ENCODE measurements at places on chromosomes 12 and 14.
A peak's percentile ranks its signal among the peaks of the same experiment; 100 is the strongest.

GRCh38 chr12:9745199-9745598 is 12.3 kb upstream of the CLECL1 start:
- DNase-seq = no peak

DNA sequence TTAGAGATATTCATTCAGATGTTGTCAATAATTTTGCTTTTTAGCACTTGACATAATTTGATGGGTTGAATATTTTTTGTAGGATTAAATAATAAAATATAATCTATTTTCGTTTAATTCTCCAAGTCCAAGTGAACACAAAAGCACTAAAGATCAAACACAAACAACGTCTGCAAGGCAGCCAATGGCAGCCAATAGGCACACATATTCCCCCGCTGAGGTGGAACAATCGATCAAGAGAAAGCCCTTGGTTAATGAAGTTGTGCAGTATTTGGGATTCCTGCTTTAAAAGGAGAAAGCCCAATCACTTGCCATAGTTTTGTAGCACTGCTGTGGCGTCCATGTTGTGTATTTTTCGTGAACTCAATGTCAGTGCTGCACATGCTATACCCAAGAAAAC is 1.5 kb downstream of the DHRS7 start:
- no peak for DNase-seq

DNA sequence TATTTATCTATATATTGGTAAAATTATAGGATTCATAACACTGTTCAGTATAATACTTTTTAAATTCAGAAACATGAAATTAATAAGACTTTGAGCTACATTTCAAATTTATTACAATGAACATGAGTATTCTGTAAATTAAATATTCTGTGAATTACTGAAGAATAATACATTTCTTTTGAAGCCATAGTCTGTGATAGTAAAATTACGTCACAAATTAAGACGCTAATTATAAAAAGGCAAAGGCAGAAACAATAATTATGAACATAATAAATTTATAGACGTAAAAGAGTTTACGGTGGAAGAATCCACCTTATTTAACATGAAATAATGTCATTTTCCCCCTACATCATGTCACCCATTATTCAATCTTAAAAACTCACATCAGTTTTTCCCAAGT is 118.9 kb downstream of the NOVA1 start:
- no peak for DNase-seq

- DNase-seq = no peak
These were observed 10.9 kb upstream of the HVCN1 start for GRCh38 chr12:110699591-110700445.

GRCh38 chr12:96578526-96579125 is 89.2 kb downstream of the CFAP54 start:
- no peak for DNase-seq

DNA sequence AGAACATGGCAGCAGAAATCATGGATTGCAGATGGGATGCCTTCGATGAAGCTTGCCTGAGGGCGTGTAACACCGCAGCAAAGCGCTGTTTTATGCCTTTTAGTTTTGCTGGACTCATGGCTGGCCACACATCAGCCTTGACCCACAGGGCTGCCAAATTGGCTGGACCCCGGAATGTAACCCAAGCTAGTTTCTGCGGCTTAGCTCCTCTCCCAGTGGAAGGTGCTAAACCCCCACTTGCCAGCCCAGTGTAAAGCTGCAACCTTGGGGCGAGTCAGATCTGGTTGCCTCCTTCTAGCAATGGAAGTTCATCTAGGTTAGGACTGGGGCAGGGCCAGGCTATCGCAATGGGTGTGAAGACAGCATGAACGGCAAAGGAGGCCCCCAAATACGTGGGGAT is 38.3 kb downstream of the MEG3 start:
- DNase-seq = no peak

GRCh38 chr14:42374332-42374731 is 767.7 kb downstream of the LRFN5 start:
- DNase-seq = no peak

DNA sequence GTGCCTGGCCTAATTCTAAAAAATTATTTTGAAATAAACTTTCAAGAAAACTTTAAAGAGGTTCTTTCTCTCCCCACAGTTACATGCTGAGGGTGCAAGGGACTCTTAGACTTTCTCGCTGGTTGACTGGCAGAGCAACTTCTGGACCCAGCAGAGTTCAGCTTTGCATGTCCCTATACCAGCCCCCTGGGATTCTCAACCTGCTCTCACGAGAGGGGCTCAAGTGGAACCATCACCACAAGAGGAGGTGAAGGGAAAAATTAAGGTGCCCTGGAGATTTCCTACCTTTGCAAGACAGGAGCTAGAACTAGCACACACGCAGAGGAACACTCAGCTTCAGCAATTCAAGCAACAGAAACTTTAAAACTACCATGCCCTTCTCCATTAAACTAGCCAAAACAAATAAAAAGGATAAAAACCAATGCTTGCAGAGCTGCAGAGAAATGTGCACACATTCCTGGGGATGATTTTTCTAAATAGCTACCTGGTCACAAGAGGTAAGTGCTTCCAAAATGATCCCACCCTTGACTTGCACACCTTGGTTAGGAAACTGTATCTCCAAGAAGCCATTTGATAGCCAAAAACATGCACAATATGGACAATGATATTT is 2.5 kb downstream of the HVCN1 start:
- DNase-seq = no peak

DNA sequence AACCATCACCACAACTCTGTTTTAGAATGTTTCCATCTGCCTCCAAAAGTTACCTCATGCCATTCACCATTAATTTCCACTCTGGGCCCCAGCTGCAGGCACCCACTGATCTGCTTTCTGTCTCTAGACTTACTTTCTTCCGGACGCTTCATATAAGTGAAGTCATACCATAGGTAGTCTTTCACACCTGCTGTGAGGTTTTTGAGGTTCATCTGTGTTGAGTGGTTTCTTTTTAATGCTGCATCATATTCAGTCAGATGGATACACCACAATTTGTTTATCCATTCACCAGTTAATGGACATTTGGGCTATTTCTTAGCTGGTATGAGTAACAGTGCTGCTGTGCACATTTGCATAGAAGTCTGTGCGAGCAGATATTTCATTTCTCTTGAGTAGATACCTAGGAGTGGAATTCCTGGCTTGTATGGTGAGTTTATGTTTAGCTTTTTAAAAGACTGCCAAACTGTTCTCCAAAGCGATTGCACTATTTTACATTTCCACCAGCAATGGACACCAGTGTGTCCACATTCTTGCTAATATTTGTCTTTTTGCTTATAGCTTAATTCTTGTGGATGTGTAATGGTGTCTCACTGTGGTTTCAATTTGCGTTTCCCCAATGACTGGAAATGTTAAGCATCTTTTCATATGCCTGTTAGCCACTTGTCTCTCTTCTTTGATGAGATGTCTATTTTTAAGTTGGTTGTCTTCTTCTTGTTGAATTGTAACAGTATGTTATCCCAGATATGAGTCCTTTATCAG is 48.3 kb downstream of the ZFYVE21 start:
- DNase-seq = no peak

DNA sequence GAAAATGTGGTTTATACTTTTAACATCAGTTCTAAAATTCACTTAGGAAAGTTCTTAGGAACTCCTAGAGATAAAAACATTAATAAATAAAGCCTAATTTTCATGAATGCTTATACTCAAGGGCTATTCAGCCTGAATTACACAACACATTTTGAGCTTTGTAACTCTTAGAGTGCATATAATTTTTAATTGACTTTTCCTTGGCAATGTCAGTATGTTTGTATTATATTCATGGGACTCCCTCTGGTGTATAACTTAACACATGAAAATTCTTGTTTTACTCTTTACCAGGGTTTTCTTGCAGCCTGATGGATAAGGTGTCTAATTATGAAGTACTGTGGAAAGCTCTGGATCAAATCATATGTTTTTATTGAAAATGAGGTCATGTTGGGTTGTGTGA is 150.6 kb upstream of the HMGA2 start:
- no peak for DNase-seq

GRCh38 chr14:26137161-26137560 is 460.7 kb downstream of the NOVA1 start:
- DNase-seq = no peak

GRCh38 chr14:22561661-22562579 is 27.1 kb downstream of the DAD1 start:
- DNase-seq = peak; percentile 70

DNA sequence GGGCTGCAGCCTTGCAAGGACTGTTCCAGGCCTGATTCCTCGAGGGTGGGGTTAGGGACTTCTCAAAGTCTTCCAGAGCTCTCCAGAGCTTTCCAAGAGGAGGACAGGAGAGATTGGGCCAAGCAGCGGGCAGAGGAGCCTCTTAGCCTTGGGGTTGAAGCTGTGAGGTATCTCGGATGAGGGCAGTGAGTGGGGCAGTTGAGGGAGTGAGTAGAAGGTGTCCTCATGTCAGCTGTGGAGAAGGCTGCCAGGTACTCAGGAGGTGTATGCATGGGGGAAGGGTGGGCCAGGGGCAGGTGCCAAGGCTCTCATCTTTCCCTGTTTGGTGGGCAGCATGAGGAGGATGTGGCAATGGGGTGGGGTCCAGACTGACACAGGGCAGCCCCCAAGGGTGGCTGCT is 7.7 kb downstream of the KRT83 start:
- DNase-seq = no peak

DNA sequence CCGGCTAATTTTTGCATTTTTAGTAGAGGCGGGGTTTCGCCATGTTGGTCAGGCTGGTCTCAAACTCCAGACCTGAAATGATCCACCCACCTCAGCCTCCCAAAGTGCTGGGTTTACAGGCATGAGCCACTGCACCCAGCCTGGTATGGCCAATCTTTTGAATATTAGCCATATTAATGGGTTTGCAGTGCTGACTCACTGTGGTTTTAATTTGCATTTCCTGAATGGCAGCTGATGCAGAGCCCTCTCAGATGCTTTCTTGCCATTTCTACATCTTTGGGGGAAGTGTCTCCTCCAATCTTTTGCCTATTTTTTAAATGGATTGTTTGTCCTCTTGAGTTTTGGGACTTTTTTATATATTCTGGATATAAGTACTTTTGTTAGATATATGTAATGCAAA is 55.5 kb upstream of the NPAS3 start:
- no peak for DNase-seq

- DNase-seq = no peak
These were observed 17.8 kb downstream of the AACS start for GRCh38 chr12:125083072-125083471.

- DNase-seq = no peak
These were observed 25.6 kb upstream of the ARID4A start for GRCh38 chr14:58272588-58273372.

DNA sequence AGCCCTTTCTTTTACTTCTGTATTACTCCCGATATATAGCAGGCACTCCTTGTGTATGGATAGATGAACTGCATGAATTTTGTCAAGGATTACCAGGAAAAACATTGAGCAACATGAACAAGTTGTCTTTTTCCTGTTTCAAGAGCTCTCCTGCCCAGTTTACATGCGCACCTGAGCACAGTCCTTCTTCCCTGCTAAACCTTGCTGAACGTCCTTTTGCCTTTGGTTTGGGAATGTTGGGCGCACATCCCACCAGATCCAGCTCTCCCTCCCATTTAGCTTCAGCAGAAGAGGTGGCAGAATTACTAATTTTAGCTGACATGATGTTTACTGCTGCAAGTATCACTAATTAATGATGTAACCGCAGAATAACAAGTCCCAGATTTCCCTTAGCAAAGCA is 121.4 kb upstream of the TMCC3 start:
- no peak for DNase-seq

GRCh38 chr14:103103461-103104388 is 9.2 kb downstream of the EXOC3L4 start:
- no peak for DNase-seq

DNA sequence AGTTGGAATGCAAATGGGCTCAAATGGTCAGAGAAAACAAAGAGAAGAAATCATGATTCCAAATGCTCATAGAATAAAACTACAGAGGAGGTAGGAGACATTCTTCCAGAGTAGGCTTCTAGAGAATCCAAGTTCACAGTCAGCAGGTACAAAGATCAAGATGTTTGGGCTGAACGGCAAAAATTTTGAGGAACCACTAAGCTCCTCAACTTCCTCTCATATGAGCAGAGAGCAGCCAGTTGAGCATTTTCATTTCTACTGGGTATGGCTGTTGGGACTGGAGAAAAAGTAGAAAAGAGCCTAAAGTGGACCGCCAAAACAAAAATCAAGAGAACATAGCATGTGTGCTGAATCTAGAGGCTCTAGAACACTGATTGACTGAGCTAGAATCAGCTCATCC is 73.8 kb upstream of the ARID2 start:
- DNase-seq = no peak

DNA sequence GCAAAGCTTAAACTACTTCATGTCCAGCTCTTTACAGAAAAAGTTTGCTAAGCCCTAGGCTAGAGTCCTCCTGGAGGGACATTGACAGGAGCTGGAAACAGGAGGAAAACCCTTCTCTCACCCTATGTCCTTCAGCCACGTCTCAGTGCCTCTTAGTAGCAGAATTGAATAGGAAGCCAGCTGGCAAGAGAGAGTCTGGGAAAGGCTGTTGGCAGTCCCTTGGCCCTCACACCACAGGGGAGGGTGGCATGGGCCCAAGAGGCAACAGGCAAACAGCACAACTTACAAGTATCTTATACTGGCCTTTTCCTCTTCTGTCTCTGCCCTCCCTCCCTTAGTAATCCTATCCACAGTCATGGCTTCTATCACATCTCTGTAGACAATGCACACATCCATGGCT is 27.7 kb upstream of the DHRS2 start:
- no peak for DNase-seq

DNA sequence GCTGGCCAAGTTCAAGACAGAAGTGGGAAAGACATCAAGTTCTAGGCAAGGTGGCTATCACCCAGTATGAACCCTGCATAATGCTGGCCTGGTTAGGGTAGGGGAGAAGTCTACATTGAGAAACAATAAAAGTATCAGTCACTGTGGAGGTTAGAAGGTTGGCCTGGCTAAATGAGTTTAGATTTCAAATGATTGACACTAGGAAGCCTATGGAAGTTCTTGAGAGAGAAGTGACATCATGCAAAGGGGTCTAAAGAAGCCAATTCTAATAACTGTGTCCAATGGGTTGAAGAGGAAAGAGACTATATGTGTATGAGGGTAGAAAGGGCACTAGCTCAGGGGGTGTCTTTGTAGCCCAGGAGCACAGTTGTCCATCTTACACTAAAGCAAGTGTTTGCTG is 98.5 kb upstream of the MBIP start:
- DNase-seq = no peak

- no peak for DNase-seq
These were observed 1.7 kb downstream of the SUPT16H start for GRCh38 chr14:21382095-21382494.

GRCh38 chr14:72651714-72652113 is 242.2 kb downstream of the DPF3 start:
- no peak for DNase-seq

- DNase-seq = no peak
These were observed 42.0 kb downstream of the CKB start for GRCh38 chr14:103480595-103480994.

- no peak for DNase-seq
These were observed 29.9 kb downstream of the HSPB8 start for GRCh38 chr12:119208626-119209061.

GRCh38 chr12:106248846-106249371 is 1.1 kb upstream of the CKAP4 start:
- peak; percentile 38 for DNase-seq

GRCh38 chr14:74569387-74569786 is 42.6 kb downstream of the LTBP2 start:
- no peak for DNase-seq
